ENCODE measurements at places on chromosomes 7 and 10. TPM values are rescaled to one million over a fixed set of nuclear protein-coding genes. Genes with fewer than 3 reads are reported as not detected.

The CRYGN gene
- total RNA-seq, result not detected

The SFRP5 gene
- 9.9 TPM for total RNA-seq

The SFXN3 gene
- 42.7 TPM for total RNA-seq

The PTF1A gene
- not detected for total RNA-seq

The VOPP1 gene
- 22.2 TPM for total RNA-seq

The LMBR1 gene
- total RNA-seq, result 60.9 TPM

The ZNF487 gene
- total RNA-seq, result 12.2 TPM

The PIP gene
- total RNA-seq, result not detected

The GPR26 gene
- total RNA-seq, result not detected

GRCh38 chr10:125294109-125294508 lies 133.7 kb upstream of the CTBP2 start:
- DNase-seq, result no peak

DNA sequence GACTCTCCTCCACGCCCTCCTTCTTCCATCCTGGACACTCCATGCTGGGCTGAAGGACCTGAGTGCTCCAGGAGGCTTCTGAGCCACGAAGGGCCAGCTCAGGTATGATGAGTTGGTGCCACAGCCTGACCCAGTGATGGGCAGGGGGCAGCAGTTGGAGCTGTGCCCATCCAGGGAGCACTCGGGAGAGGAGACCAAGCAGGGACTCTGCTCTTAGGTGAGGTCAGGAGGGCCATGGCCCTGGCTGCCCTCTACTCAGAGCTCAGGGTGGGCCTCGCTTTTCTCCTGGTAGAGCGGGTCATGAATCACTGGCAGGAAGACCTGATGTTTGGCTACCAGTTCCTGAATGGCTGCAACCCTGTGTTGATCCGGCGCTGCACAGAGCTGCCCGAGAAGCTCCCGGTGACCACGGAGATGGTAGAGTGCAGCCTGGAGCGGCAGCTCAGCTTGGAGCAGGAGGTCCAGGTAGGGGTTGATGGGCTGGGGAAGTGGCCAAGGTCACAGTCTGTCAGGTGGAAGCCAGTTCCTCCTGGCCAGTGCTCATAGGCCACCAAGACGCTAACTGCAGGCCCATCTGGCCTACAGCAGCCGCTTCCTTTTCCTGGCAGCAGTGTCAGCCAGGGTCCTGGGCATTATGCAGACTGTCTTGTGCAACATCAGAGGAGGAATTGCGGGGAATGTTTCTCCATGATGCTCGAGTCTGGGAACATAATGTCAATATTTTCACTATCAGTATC lies 50.8 kb downstream of the ALOX5 start:
- peak; percentile 73 for DNase-seq

DNA sequence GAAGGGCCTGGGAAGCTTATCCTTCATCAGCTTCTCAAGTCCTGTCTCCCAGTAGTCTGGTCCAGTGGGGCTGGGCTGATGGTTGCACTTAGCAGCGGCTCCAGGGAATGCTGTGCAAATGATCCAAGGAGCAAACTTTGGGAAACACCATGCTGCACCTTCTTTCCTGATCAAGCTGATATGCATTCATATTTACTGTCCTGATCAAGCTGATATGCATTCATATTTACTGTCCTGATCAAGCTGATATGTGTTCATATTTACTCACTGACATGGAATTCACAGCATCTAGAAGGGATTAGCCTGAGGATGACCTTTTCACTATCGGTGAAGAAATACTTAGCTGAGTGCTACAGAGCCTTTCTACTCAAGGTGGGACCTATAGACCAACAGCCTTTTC lies 330.7 kb downstream of the BMPER start:
- DNase-seq, result no peak

- no peak for DNase-seq
These were observed 14.6 kb downstream of the SFRP4 start for GRCh38 chr7:37901890-37902524.

DNA sequence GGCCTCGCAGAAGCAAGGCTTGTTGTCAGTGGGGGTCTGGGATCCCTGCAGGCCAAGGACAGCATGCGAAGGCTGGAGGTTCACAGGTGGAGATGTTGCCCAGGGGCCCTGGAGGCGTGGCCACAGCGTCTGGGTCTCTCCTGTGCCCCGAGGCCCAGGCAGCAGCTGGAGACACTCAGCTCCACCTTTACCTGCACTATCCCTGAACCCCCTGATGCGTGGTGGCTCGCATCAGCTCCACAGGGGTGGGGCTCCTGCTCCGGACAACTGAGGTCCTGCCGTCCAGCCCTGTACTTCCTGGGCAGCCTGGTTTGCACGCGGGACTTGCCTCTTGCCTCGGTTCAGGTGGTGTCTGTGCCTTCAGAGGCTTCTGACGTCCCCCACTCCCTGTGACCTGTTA lies 54.6 kb upstream of the ZNF32 start:
- no peak for DNase-seq

DNA sequence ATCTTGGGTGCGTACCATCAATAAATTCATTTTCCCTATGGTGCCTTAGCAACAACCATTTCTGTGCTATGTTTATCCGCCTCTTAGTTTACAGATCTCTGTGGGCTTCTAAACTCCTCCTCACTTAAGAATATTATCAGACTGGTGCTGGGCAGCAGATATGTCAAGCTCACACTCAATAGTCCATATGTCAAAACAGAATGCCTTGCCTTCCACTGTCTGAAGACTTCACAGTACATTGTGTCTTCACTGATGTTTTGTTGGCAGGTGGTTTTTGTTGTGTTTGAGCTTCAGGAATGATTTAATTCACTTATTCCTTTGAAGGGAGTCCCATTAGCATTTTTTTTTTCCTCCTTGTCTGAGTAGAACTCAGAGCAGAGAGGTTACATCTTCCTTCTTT lies 419.6 kb downstream of the DNAJB9 start:
- no peak for DNase-seq

DNA sequence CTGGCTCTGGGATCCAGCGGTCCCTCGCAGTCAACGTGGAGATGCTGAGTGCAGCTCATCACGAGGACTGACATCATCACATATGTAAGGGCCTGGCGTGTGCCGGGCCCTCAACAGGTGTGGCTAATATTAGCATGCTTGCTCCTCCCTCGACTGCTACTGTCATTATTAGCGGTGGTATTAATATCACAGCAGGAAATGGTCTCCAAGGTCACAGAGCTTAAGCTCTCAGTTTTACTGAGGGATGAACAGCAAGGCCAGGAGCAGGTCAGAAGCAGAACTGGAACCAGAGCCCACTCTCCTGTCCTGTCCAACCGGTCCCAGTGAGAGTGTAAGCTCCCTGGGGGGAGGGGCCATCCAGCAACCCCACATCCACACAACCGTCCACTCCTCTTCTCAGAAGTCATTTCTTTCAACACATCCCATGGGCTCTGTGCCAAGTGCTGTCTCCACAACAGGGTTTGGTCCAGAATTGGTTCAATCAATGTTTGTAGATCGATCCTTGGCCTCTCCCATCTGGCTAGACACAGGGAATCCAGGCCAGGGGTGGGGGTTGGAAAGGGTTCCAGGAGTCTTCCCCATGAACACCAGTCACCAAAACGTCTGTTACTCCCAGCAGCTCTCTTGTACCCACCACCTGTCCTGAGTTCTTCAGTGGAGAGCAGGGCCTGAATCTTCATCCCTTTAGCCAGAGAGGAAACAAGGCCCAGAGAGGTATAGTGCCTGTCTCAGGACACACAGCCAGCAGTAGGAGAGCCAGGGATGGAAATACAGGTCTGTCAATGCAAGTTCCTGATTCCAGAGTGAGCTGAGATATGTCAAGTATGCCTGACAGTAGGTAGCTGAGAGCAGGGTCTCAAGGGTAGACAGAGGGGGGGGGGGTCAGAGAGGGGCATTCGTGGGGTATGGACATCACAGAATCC lies 45.3 kb upstream of the ZMIZ1 start:
- DNase-seq, result peak; percentile 74

- no peak for DNase-seq
These were observed 1005.8 kb downstream of the NRG3 start for GRCh38 chr10:82880776-82881290.

DNA sequence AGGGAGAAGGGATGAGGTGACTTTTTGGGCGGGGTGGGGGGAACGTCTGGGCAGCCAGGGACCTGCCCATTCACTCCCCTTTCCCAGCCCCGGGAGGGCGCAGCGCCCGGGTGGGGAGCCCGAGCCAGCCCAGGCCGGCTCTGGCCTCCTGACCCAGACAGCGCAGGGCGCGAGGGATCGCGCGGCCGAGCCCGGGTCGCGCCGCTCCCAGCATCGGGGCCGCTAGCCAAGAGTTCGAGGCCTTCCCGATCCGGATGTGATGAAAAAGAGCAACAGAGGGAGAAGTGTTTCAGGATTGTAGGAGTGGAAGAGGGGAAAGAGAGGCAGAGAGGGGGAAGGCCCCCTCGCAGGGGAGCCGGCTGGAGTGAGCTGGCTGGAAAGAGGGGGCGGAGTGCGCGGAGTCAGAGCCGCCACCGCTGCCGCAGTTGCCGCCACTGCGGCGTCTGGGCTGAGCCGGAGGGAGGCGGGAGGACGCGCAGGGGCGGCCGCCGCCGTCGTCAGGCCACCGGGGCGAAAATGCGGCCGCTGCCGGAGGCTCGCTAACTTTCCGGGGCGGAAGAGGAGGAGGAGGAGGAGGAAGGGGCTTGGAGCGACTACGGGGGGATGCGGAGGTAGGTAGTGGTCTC lies at the start of gene MDFIC:
TSS of gene MDFIC (plus strand) at position 69 of the 626 bp plus-strand sequence. CDS start 940 bp downstream, outside the sequence.
- peak; percentile 72 for DNase-seq

DNA sequence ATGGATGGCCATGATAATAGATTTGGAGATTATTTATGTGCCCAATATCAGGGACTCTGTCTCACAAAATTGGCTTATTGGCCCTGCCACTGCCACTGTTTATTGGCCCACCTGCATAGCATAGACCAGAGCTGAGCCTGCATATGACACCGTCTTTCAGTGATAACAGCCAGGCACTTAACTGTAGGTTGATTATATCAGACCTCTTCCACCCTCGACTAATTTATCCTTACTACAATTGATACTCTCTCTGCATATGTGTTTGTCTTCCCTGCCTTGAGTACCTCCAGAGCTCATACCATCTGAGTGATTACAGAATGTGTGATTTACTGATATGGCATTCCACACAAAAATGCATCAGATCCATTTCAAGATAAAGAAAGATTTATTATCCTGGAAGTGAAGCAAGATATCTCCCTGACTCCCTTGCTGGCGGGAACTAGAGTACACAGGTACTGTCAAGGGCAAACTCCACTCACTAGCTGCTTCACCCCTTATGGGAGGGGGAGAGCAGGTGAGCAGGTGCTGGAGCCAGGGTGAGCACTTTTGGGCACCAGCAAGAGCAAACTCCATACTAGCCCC lies 13.1 kb upstream of the SAMD9L start:
- DNase-seq, result no peak

GRCh38 chr10:16987976-16988610 lies 141.5 kb downstream of the CUBN start:
- no peak for DNase-seq

GRCh38 chr7:70884440-70884764 lies 247.5 kb upstream of the GALNT17 start:
- DNase-seq, result no peak

DNA sequence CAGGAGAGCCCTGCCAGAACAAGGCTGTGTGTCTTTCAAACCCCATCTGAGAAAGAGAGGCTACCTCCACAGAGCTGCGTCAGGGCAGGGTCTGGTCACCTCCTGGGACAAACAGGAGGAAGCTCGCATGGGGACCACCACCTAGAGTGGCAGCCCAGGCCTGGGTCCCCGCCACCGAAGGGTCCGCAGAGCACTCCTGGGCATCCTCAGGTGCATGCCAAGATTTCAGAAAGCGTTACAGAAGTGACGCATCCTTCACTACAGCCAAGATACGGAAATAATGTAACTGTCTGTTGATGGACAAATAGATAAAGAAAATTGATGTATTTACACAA lies 42.6 kb downstream of the GSDME start:
- no peak for DNase-seq

DNA sequence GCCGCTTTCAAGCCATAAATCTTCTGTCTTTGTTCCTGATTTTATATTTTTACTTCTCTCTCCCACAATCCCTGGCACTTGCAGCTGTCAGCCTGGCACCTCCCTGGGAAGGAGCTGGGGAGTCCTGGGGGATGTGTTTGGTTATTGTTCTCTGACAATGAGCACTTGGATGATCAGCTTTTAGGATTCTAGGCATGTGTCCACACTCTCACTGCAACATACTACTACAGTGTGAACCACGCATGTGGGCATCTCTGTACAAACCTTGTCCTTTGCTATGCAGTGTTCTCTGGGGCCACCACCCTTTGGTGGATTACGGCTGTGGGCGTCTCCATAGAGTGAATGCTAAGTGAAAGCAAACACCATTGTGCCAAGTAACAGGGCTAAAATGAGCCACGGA lies 168.4 kb upstream of the KMT2E start:
- no peak for DNase-seq

DNA sequence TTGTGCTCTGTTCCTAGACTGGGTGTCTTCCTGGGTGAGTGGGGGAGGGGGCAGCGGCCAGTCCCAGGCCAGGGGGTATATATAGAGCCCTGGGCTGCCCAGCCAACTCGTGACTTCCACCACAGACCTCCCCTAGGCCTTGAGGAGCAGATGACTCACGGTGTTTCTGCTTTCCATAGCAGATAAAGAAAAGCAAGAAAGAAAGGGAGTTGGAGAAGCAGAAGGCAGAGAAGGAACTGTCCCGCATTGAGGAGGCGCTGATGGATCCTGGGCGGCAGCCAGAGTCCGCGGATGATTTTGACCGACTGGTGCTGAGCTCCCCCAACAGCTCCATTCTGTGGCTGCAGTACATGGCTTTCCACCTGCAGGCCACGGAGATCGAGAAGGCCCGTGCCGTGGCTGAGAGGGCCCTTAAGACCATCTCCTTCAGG lies 10.1 kb downstream of the CALHM2 start:
- no peak for DNase-seq

GRCh38 chr7:94324380-94325121 lies 70.1 kb upstream of the COL1A2 start:
- DNase-seq, result no peak

DNA sequence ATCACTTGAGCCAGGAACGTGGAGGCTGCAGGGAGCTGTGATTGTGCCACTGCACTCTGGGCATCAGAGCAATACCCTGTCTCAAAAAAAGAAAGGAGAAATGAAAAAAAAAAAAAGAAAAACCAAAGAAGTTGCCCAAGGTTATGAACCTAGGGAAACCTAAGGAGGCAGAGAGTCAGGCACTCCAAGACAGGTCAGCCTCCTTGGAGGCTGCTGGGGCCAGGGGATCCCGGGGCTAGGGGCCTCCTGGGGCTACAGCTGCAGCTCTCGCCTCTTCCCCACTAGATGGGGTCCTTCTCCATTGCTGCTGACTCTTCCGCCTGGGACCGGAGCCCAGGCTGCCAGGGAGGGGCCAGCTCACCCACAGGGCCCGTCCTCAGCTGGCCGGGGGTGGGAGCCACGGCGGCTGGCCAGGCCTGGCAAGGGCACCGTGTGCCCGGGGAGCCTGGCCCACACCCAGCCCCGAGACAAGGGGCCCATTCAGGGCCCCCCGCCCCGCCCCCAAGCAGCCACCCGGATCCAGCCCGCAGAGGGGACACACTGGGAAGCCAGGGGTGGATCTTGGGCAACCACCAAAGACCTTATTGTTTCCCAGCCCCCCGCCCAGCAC lies 1.7 kb upstream of the SPACDR start:
- DNase-seq, result peak; percentile 92

DNA sequence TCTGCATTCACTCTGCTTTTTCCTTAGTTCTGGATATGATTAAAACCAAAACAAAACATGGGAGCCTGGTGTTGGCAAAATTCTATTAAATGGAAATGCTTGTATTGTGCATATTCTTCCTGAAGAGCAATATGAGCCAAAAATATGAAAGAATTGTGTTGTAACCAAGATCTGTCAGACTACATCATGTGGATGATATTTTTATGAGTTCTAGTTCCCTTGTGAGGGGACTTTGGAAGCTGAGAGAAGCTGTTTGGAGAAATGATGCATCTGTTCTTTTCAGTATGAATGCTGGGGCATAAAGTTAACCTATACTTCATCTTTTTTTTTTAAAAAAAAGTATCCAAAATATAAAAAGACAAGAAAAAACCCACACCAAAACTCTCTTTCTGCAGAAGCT lies 782.7 kb downstream of the ANKRD7 start:
- DNase-seq, result no peak

Measured in sigmoid colon (tissue), 7 donors.